Inflammatory macrophage (primary cell): ENCODE measurements at places on chromosomes 3 and 15.
A peak's percentile ranks its signal among the peaks of the same experiment; 100 is the strongest.

GRCh38 chr15:99707473-99708270 is 25.6 kb downstream of the LYSMD4 start:
- no peak for DNase-seq

DNA sequence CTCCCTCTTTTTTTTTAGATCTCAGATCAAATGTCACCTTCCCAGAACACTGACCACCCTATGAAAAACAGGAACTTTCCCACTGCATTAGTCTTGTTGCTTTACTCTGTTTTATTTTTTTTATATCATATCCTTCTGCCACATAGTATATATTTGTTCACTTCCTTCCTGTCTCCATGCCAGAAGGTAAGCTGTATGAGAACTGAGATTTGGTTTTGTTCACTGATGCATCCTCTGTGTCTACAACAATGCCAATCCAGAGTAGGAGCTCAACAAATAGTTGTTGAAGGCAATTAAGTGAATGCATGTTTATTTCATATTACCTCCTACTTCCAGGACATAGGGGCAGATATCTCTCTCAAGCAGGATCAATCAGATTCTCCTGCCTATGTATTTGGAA is 114.4 kb downstream of the TPRG1 start:
- no peak for DNase-seq

DNA sequence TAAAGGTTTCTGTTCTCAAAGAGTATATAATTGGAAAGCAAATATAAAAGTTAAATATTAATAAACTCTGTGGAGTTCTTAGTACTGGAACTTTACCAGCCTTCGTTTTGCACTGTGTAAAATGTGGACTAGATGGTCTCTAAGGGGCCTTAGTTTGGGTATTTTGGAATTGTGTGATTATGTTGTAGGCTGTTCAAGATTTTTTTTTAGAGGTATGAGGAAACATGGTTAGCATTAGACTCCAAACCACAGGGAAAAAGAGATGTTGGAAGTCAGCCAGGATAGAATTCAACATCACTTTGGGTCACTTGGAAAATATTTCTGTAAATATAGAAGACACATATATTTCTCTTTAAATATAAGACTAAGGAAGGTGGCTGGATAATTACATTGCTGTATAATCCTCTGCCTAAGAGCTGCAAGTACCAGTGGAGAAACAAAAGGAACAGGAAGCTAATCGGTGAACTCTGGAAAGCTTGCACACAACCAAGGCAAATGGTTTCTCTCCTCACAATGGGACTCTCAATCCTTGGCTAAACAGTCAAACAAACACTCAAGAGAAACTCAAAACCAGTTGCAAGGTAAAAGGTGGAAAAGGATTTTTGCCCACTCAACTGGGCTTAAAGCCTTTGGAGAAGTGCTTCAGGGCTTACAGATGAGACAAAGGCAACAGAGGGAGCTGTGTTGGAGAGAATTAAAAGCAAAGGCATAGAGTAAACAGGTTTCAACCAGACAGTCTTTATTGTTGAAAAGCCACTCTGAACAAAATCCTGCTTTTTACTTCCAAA is 141.7 kb downstream of the NR1D2 start:
- no peak for DNase-seq

DNA sequence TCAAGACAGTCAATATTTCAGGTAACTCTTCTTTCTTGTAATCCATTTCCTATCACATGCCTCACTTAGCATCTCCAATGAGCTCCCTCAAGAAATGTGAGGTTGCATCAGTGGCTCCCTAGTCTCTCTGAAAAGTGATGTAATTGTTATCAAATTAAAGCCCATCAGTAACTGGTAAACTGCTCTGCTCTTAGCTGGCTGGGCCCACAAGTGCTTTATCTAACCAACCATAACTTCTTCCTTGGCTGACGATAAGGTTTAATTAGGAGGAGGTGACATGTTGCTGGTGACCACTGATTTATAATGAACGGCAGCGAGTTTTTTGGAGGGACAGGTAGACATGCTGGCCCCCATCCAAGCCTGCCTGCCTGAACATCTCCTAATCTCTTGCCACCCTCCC is 79.6 kb downstream of the RTP4 start:
- no peak for DNase-seq

- DNase-seq = no peak
These were observed 77.9 kb upstream of the NTRK3 start for GRCh38 chr15:88334436-88334835.

DNA sequence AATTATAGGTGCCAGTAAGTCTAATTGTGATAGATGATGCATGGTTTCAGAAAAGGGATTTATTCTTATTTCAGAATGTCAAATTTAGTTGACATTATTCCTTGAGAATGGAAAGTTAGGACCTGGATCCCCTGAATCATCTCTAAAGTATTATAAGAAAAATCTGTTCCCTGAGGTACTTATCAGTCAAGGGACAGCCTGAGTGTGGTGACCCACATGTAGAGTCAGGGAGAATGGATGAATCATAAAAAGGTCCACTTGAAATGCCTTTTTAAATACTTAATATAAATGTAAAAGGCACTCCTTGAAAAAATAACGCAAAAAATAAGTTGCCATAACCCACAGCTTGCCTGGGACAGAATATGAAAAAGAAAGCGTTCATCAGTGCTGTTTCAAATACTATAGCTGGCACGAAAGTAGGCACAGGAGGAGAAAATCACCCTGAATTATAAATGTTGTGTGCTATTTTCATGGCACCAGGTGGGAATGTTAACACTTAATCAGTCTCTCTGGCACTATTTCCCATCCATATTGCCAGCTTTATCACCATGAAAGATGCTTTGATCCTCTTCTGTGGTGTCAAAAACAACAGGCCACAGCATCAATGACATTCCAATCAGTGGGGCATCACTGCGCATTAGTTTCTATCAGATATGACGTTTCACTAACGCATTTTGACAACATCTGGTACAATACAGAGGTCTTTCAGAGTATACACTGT is 208.5 kb downstream of the EPHA3 start:
- no peak for DNase-seq

DNA sequence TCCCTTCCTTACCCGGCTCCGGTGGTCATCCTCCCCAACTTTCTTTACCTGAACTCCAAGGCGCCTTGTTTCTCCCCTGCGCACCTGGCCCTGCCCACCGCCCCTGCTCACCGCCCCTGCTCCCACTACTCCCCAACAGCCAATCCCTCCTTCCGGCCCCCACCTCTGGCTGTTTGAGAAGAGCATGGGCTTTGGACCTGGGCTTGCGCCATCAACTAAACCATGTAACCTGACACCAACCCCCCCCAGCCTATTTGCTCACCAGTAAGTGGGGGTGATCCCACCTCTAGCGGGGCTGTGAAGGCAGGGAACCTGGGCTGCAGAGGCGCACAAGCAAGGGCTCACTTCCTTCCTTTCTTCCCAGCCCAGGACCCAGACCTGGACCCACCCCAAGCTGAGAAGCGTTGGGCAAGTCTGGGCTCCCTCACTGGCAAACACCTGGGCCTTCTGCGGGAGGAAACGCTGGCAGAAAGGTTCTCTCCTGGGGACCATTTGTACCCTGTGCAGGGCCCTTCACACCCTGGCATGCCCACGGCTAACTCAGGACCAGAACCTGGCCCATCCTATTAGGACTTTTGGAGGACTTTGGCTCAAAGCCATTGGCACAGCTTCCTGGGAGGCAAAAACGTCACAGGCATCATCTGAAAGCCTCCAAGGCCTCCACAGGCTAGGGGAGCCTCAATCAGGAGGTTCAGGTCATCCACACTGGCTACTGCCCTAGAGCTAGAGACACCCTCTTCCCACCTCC is at the start of gene PLXNB1:
Gene PLXNB1 (minus strand): TSS at position 127 of the 748 bp plus-strand sequence. CDS start 5,475 bp downstream, outside the sequence.
- DNase-seq = no peak

GRCh38 chr15:76972389-76973361 is 22.3 kb upstream of the PSTPIP1 start:
- no peak for DNase-seq

GRCh38 chr3:170421758-170422157 is 3.1 kb downstream of the CLDN11 start:
- DNase-seq = no peak

GRCh38 chr3:74370342-74370741 is 244.1 kb downstream of the CNTN3 start:
- DNase-seq = no peak

DNA sequence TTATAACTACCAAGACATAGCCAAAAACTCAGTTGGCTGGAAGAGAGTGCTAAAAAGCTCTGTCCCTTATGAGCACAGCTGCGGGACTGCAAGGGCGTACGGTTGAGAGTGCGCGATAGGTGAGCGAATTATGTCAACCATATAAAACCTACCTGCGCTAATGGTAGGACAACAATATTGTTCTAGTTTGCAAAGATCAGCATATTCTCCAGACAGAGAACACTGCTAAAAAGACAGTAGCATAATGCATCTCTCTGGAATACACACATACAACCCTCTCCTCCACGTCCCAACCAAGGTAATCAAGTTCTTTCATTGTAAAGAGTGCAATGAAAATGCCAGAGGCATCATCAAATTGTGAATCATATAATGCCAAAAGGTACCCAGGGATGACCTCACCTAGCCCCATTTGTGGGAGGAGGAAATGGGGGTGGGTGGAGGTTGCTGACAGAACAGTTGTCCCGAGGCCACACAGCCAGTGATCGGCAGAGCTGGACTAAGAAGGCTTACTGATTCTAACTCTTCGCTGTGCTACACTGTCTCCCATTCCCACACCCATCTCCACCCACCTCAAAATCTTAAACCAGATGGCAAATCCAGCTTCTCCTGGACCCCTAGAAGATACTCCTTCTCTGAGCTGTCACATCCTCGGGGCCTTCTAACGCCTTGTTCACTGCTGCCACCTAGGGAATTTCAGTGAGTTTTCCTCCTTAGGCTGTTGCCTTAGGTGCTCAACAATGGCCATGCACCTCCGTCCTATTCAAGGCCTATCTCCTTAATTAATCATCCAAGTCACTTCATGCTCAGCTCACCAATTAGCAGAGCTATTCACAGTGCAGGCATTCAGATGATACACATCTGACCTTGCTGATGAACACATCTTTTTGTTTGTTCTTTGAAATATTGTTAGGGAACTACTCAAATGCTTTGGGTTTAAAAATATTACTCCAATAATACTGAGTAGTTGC is 60.7 kb downstream of the RPL22L1 start:
- DNase-seq = no peak

DNA sequence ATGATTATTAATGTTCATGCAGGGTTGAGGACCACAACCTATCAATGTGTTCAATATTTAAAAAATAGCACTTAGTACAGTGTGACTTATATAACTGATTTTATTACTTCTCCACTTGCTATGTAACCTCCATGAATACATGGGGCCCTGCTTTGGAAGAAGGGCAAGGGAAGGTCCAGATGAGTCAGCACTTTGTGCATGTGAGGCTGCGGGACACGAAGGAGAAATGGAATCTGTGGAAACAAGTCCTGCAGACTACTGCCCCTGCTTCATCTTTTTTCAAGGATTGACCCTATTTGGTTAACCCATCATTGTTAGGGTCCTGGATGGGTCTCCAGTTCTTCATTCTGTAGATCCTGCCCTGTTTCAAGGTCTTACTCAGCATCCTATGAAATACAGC is 1.6 kb downstream of the NXPE3 start:
- peak; percentile 9 for DNase-seq

DNA sequence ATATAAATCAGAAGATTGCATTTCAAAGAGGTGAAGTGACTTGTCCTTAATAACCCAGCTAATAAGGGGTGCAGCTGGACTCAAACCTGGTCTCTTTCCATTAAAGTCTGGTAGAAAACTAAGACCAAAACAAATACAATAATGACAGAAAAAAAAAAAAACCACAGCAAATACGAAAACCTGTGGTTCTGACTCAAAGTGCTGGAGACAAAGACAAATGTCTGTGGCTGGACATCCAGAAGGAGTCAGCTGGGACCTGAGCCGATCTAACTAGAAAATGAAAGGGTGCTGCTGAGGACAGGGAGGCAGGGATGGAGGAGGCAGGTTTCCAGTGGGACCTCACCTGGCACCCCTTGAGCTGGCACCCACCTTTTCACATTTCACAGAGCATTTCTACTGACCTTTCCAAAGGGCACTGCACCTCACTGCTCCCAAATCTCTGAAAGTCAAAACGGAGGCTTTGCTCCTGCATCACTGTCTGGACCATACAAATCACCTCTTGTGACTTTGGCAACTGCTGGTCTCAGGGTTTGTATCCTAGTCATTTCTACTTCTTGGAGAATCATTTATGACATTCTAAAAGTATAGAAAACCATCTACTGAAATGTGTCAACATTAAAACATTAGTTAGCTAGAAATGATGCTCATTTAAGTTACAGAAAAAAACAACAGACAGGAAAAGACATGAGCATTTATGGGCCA is 61.7 kb downstream of the CCNL1 start:
- no peak for DNase-seq

- DNase-seq = no peak
These were observed 82.6 kb downstream of the PCCB start for GRCh38 chr3:136332776-136333175.
